ENCODE measurements at places on chromosomes 5 and 9. TPM values are rescaled to one million over a fixed set of nuclear protein-coding genes. Genes with fewer than 3 reads are reported as not detected.

DNA sequence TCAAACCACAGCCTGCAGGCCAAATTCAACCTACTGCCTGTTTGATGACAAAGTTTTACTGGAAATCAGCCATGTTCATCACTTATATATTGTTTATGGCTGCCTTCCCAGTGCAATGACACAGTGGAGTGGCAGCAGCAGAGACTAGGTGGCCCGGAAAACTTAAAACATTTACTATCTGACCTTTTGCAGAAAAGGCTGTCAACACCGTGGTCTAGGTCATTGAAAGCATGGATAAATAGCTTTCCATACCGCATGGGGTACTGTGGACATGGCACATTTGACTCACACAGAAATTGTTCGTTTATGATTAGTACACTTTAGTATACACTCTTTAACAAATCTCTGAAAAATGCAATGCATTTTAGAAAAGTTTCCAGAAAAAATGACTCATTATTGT, 298.3 kb upstream of the EFNA5 start:
- no peaks in the 10 kb centered on the region for H3K27me3 ChIP-seq
- no peaks in the 10 kb centered on the region for H3K4me1 ChIP-seq
- H3K36me3 ChIP-seq, result no peaks in the 10 kb centered on the region
- DNase-seq, result no peak

DNA sequence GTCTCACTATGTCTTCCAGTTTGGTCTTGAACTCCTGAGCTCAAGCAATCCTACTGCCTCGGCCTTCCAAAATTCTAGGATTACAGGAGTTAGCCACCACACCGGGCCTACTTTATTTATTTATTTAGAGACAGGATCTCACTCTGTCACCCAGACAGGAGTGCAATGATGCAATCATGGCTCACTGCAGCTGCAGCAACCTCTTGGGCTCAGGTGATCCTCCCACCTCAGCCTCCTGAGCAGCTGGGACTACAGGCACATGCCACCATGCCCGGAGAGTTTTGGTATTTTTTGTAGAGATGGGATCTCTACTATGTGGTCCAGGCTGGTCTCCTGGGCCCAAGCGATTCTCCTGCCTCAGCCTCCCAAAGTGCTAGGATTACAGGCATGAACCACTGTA, 32.8 kb downstream of the PHAX start:
- no peak overlapping the region for H3K4me3 ChIP-seq
- no peaks in the 10 kb centered on the region for H3K36me3 ChIP-seq
- H3K4me1 ChIP-seq, result no peaks in the 10 kb centered on the region

MEIKIN gene
- total RNA-seq, result 0.85 TPM

- H3K36me3 ChIP-seq, result no peaks in the 10 kb centered on the region
- no peaks in the 10 kb centered on the region for H3K27me3 ChIP-seq
These were observed 77.0 kb upstream of the ADAMTS19 start for GRCh38 chr5:129382921-129383672.

DNA sequence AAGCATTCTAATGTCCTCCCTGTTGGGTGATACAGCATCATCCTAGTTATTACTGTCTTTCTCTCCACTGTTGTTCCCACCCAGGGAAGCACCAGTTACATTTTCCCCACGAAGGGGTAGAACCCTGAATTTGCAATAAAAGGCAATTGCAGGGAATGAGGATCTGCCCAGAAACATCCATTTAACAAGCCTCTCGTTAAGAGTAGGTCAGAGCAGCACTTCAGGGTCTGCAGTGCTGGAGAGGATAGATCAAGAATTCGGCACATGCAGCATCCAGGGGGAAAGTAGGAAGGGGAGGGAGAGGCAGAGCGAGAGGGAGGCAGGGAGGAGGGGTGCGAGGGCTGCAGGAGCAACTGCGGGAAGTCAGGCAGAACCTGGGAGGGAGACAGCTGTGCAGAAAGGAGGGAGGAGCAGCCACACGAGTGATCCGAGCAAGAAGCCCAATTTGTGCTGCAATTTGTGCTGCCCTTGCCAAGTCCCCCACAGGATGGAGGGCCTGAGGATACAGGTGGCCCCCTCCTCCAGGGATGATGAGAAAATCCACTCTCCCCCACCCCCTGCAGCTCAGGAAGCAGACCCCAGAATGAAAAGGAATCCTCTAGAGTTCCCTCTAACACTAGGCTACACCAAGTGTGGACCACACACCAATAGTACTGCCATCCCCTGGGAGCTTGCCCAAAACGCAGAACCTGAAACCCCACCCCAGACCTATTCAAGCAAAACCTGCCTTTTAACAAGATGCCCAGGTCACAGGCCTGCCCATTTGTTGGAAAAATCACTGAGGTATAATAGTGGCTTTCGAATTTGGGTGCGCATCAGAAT, 62.2 kb downstream of the EPB41L4B start:
- no peak overlapping the region for H3K27ac ChIP-seq
- H3K4me3 ChIP-seq, result no peak overlapping the region
- H3K4me1 ChIP-seq, result no peaks in the 10 kb centered on the region
- H3K36me3 ChIP-seq, result no peaks in the 10 kb centered on the region
- H3K27me3 ChIP-seq, result no peaks in the 10 kb centered on the region
- no peak for DNase-seq

MARVELD2 gene
- total RNA-seq, result 38.3 TPM

CER1 gene
- total RNA-seq, result not detected

C9 gene
- total RNA-seq, result not detected

- no peak overlapping the region for H3K4me3 ChIP-seq
- H3K27ac ChIP-seq, result no peak overlapping the region
- no peaks in the 10 kb centered on the region for H3K27me3 ChIP-seq
- no peaks in the 10 kb centered on the region for H3K36me3 ChIP-seq
- no peak for DNase-seq
- no peaks in the 10 kb centered on the region for H3K4me1 ChIP-seq
These were observed 36.5 kb upstream of the CEP72 start for GRCh38 chr5:575636-576035.

DNA sequence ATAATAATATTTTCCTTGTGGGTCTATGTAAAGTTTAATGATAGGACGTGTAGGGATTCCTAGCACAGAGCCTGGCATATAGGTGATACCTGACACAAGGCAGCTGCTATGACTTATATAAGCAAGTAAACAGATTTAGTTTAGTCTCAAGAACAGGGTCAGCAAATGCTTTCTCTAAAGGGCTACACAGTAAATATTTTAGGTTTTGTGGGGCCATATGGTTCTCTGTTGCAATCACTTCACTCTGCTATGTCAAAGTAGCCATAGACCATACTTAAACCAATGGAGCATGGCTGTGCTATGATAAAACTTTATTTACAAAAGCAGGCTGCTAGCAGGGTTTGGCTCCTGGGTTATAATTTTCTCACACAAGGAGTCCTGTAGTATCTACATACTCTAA, 204.8 kb upstream of the KLF4 start:
- DNase-seq, result no peak
- no peak overlapping the region for H3K4me3 ChIP-seq
- no peaks in the 10 kb centered on the region for H3K36me3 ChIP-seq

DNA sequence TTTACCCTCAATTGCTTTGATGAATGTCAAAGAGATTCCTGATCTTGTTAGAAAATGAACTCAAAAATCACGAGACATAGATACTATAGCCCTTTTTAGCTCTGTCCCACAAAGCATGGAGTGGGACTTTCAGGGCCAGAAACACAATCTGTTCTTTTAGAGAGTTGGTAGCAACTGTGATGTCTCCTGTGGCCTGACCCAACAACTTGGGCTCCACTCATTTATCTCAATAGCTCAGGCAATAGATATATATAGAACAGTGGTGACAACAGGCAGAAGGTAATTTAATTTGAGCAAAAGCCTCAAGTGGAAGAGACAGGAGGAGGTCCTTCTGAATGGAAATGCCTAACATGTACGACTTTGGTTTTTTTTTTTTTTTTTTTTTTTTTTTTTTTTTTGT, 25.2 kb downstream of the TLR4 start:
- no peak overlapping the region for H3K4me3 ChIP-seq
- no peaks in the 10 kb centered on the region for H3K27me3 ChIP-seq

DNA sequence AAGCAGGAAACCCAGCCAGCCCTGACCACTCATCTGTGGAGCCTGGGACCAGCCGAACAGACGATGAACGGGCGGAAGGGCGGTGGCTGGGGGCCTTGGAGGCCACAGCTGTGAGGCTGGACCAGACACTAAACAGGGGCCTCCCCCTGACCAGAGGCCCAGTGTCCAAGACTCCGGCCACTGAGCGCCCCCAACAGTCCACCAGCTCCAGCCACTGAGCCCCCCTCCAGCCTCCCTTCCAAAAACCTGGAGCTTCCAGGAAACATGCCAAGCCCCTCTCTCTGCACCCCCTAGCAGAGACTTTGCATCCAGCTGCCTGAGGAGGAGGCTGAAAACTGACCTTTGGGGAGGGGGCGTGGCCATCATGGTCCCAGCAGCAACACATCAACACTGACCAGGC, 23.2 kb downstream of the CNTFR start:
- no peak overlapping the region for H3K4me3 ChIP-seq
- H3K36me3 ChIP-seq, result no peaks in the 10 kb centered on the region
- H3K27me3 ChIP-seq, result no peaks in the 10 kb centered on the region
- DNase-seq, result no peak

DNA sequence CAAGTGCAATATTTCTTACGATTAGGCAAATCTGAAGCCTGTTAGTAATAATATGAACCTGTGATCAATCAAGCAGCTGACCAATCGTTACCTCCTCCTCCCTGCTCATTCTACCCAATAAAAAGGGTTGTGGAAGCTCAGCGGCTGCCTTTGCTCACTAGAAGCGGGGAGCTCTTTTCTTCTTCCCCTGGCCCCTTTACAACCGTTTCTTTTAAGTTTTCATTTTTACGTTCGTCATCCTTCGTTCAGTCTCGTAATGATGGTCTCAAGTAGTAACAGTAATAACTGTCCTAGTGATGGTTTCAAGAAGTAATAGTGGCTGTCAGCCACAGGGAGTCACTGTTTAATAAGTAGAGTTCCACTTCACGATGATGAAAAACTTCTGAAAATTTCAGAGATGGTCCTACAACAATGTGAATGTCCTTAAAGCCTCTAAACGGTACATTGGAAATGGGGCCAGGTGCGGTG, 6.2 kb downstream of the UGT3A2 start:
- H3K27ac ChIP-seq, result no peak overlapping the region
- H3K4me3 ChIP-seq, result no peak overlapping the region
- no peaks in the 10 kb centered on the region for H3K27me3 ChIP-seq
- H3K36me3 ChIP-seq, result no peaks in the 10 kb centered on the region
- no peaks in the 10 kb centered on the region for H3K4me1 ChIP-seq

SLC23A1 gene
- total RNA-seq, result 0.84 TPM

SLC34A1 gene
- not detected for total RNA-seq

DNA sequence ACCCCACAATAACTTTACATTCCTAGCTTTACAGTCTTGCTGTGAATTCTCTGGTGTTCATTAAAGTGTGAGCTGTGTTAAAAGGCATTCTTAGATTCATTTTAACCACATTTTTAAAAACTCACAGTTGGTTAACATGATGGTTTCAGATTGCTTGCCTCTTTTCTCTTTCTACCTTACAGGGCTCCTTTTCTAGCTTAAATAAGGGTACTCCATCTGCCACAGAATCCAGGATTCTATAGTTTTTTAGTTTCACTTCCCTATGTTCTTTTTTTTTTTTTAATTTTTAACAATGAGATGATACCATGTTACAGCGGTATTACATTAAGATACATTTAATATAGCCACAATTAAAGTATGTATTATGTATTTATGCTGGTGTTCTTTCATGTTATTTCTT, 3.9 kb upstream of the FBXO4 start:
- DNase-seq, result no peak
- no peak overlapping the region for H3K27ac ChIP-seq
- H3K27me3 ChIP-seq, result no peaks in the 10 kb centered on the region

GRCh38 chr5:132462333-132462732, 28.2 kb downstream of the IRF1 start:
- H3K4me3 ChIP-seq, result no peak overlapping the region
- H3K4me1 ChIP-seq, result peaks cover 51% of the 10 kb centered on the region
- H3K36me3 ChIP-seq, result no peaks in the 10 kb centered on the region
- no peaks in the 10 kb centered on the region for H3K27me3 ChIP-seq
- no peak overlapping the region for H3K27ac ChIP-seq

DNA sequence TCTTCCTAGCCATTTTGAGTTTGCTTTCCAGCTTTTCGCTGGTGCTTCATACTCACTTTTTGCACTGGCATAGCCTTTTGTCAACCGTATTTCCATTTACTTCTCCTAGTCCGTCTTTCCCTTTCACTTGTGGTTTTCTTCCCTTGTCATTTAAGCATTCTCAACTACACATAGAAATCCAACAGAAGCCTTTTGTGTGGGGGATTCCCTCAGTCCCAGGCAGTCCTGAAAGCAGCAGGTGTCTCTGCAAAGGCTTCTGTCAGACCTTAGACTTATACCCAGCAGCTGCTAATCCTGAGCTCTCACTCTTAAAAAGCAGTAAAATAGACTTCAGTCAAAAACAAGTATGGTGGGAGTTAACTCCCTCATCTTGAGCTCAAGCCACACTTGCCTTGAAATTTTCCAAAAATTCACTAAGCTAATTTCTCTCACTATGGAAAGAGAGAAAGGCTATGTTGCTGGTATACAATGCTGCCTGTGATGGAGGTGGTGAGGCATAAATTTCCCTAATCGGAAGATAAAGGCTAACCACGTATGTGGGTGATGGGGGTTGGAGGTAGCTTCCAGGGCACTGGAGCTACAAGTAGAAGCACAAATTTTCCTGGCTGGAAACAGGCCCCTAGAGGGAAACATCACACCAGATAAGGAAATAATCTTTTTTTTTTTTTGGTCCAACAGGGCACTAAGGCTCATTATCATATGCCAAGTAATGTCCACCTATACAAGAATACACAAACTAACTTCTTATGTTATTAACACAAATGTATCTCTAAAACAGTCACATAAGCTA, 34.8 kb upstream of the IFNK start:
- H3K4me3 ChIP-seq, result no peak overlapping the region
- no peaks in the 10 kb centered on the region for H3K36me3 ChIP-seq
- H3K27ac ChIP-seq, result no peak overlapping the region
- no peak for DNase-seq
- H3K27me3 ChIP-seq, result no peaks in the 10 kb centered on the region

DNA sequence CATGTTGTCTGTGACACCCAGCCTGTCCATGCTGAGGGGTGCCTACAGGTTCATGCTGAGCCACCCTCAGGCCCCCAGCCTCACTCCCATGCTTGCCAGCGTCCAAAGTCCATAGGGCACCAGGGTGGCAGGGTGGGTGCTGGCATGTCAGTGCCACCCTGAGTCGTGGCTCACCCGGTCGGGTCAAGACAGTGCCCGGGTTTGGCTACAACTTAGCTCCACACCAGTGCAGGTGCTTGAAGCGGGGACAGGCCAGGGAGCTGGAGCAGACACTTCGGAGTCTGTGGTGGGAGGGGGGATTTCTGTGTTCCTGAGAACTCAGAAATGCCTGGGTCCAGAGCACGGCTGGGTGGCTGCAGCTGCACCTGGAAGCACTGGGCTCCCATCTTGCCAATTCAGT, 579.2 kb upstream of the FAM174A start:
- no peaks in the 10 kb centered on the region for H3K4me1 ChIP-seq
- no peak overlapping the region for H3K27ac ChIP-seq
- H3K36me3 ChIP-seq, result no peaks in the 10 kb centered on the region
- DNase-seq, result peak; percentile 46
- H3K4me3 ChIP-seq, result no peak overlapping the region

DNA sequence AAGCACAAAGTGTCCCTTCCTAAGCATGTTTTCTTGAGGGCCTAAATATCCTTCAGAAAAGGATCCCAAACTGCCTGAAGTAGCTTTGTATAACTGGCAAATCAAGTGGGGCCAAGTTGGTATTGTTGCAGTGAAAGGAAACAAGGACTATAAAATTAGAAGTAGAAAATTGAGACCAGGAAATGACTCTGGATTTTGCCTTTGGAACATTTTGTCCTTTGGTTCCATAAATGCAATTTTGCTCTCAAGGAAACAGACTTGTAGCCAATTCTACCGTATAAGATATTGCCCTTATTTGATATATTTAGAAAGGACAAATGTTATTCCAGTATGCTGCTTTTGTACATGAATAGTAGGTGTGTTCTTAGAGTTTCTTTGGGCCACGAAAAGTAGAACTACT, 34.4 kb downstream of the RABGAP1 start:
- no peaks in the 10 kb centered on the region for H3K36me3 ChIP-seq
- DNase-seq, result no peak
- H3K4me1 ChIP-seq, result no peaks in the 10 kb centered on the region
- H3K4me3 ChIP-seq, result no peak overlapping the region
- peak overlapping the region; percentile 34 for H3K27ac ChIP-seq
